ENCODE measurements at places on chromosomes 4 and X.

DNA sequence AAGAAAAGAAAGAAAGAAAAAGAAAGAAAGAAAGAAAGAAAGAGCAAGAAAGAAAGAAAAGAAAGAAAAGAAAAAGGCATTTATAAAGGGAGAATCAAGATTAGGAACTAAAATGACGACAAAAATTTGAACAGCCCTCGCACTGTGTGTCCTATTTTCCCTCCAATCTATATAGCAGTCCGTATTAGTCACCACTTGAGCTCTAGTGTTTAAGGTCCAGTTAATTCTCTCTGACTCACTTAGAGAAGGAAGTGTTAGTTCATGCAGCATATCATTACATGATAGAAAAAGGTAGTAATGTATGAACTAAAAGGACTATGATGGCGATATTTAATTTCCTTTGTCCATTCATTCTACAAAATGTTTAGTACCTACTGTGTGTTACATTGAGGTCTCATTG, 122.7 kb downstream of the CBLL2 start:
- DNase-seq: no peak

DNA sequence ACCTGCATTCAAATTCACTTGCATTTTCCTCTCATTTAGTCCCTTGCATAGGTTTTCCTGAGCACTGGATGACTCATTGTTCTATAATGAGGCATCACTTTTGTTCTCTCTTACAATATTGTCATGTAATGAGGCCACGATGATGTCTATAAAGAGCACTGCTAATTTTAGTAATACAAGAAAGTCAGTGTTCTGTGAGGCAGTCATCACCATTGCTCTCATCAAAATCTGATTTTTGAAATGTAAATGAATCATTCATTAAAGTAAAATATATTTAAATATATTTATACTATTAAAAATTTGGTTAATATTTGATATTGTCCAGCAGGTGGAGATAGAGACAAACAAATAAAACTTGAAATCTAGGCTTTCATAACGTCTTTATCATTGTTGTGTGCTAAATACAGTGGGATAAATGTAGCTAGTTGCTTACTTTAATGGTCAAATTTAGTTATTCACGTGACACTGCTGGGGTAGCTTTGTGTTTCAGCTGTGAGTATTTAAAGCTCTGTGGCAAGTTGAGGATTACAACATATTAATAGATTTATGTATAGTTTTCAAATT, 15.4 kb downstream of the HMGB2 start:
- peak; percentile 48 for DNase-seq

- no peak for DNase-seq
Measured at GRCh38 chrX:116285501-116285900, 115.0 kb downstream of the AGTR2 start.

DNA sequence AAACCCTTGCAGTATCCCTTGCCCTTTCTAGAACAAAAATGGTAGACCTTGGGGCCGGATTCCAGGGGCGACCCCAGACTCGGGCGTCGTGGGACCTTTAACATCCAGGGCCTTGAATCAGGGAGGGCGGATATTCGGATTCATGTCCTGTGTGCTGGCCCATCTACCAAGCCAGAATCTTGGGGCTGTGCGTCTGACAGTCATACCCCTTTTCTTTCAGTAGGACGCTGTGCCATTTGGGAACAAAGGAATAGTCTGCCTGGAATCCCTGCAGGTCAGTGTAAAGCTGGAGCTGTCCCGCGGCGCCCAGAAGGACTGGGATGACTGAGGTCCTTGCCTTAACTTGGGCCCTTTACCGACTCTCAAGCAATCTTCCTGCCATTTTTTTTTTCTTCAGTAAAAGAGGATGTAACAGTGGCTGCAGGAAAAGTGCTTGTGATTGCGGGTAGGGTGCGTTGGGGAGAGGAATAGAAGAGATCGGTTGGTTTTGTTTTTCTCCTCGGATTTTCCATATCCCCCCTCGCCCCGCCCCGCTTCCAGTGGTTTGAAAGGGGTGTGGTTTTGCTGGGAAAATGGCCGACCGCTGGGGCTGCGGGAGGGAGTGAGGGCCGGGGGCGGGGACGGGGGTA, 518 bp downstream of the ARMCX1 start:
- DNase-seq: no peak

- DNase-seq: no peak
Measured at GRCh38 chrX:22366166-22366702, 93.5 kb downstream of the CBLL2 start.

DNA sequence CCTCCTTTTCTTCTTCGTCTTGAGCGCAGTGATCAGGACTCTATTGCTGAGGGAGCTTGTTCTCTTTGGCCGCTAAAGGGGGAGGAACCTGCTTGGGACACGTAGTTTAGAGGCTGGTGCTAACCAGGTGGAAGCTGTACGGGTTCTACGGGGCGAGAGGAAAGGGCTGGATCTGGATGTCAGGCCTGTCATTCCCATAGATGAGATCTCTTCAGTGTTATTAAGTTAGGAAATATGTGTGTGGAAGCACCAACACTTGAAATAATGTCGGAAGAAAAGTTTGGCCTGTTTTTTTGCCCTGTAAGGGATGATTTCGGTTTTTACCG, 643 bp downstream of the SRP72 start:
- DNase-seq: peak; percentile 47

Measured in CD4-positive, alpha-beta T cell treated with Interleukin-10 for 1 hour (primary cell).